Tibial nerve (tissue), 4 donors: ENCODE measurements at places on chromosomes 6 and 20.

DNA sequence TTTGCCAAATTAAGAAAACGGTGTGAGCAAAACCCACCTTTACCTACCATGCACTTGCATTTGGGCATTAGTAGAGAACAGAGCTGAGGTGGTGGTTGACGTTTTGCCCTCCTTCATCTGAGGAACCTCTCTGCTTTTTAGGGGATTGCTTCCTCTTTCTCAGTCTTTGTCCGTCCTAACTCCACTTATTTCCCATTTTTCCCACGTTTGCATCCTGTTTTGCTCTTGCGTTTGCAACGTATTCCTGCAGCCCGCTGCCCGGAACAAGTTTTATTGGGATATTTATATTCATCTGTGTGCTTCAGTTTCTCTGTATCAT lies 374 bp upstream of the SERINC1 start:
- DNase-seq: no peak

- DNase-seq: no peak
Measured at GRCh38 chr6:19052219-19052618, 665.1 kb downstream of the RNF144B start.

DNA sequence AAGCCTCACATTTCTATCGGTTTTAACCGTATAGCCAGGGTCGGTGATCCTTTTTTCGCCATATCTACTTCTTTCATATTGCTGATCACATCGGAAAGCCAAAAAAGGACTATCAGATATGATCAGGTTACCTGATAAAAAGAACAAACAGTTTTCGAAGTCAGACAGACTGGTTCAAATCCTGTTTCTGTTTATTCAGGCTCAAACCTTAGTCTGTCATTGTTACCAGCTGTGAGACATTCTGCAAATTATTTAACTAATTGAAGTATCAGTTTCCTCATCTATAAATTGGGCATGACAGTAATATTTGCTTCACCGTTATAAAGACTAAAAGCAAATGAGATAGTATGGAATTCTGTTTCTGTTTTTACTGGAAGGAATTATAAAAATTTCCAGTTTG lies 111.3 kb downstream of the TSHZ2 start:
- DNase-seq: no peak

GRCh38 chr20:53954723-53955658 lies 115.4 kb downstream of the BCAS1 start:
- no peak for DNase-seq

DNA sequence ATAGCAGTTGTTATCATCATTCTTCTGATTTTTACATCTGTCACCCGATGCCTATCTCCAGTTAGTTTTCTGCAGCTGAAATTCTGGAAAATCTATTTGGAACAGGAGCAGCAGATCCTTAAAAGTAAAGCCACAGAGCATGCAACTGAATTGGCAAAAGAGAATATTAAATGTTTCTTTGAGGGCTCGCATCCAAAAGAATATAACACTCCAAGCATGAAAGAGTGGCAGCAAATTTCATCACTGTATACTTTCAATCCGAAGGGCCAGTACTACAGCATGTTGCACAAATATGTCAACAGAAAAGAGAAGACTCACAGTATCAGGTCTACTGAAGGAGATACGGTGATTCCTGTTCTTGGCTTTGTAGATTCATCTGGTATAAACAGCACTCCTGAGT lies 2.1 kb downstream of the CALHM6 start:
- DNase-seq: no peak

GRCh38 chr6:50285735-50286134 lies 236.0 kb upstream of the DEFB112 start:
- no peak for DNase-seq

DNA sequence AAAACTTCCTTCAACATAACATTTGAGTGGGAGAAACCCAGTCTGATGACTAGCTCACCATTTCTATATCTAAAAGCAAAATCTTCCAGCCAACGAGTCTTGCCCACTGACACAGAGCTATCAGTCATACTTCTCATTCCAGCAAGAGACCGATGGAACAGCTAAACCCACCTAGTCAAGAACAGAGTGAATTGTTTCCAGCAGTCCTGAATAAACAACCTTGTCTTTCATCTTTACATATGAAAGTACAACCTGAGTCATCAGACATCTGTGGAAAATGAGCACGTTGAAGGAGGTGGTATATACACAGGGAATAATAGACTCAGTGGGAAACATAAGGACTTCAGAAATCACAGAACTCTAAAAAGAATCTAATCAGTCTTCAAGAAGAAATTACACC lies 23.8 kb downstream of the NRSN1 start:
- DNase-seq: no peak

DNA sequence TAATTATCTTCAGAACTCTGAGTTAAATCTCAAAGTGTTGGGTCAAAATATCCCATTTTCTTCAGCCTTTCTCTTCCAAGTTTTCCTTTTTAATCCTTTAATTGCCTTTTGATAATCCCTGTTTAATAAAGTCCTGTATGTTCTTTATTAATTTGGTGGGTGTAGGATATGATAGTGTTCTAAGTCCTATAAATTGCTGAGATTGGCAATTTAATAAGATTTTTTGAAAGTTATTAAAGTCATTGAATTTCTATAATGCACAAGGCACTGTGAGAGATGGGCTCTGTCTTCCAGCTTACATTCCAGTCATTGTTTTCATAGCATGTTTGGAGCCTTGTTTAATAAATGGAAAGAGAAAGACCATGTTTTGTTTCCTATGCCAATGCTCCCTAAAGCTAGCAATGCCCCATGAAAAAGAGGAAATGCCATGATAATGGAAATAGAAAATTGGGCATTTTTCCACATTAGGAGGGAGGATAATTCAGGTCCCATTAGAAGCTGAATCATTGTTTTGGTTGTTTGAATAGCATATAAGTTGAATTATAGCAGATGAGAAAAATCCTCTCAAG lies 404.8 kb downstream of the CD109 start:
- no peak for DNase-seq

DNA sequence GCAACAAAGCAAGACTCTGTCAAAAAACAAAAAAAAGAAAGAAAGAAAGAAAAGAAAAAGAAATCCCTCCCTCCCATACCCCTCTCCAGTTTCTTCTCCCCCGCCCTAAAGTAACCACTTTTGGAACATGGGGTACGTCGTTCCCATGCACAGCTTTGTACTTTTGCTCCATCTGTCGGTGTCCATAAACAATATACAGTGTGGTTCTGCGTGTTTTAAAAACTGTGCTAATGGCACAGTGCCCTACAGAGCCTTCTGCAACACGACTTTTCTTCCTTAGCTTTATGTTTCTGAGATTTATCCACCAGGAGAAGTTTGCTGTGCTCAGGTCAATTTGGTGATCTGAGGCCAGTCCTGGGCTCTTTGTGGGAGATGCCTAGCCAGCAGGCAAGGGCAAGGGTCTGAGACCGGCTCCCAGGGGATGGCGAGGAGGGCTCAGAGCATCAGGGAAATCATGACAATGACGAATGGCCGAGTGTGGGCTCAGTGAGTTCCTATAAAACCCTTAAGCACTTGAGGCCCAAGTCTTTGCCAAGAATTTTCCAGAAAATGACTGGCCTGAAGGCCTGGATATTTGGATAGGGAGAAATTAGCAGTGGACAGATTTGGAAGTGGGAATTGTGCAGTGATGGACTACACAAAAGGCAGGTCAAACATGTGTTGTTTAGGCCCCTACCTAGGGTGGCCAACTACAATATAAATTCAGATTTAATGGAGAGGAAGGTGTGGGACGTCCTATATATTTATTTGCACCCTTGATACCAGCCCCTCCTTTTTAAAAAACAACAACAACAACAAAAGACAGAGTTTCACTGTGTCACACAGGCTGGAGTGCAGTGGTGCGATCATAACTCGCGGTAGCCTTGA lies 1.9 kb upstream of the BCAS4 start:
- no peak for DNase-seq

DNA sequence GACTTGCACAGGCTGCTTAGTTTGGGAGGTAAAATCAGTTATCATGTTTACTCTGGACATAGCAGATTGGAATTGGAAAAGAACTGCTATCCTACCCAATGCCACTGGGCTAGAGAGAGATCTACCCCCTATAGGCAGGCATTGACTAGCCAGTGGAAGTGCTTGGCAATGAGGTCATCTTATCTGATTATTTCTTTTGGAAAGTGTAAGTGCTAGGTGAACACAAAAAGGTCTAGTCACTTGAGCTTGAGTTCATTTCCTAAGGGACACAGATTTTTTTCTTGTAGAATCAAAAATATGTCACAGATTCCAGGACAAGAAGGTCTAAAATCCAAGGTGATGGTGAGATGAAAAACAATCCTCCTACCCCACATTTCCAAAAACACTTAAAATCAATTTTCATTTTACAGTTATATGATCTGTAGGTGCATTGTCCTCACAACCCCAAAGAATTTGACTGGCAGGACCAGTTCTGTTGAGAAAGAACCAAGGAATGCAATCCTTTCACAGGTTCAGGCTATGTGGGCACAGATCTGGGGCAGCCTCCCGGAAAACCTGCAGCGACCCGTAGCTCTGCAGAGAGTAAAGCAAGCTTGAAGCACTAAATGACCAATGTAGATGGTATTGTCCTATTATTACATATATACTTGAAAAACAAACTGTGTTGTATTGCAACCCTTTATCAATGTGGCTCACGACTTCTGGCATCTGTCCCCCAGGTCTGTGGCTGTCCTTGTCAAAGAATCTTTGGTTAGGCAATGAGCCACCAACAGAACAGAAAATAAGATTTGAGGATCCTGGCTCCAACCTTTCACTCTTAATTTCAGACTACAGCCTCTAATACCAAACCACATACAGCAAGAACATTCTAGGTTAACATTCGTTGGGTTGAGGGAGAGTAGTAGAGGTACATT lies 67.3 kb upstream of the ADTRP start:
- no peak for DNase-seq

DNA sequence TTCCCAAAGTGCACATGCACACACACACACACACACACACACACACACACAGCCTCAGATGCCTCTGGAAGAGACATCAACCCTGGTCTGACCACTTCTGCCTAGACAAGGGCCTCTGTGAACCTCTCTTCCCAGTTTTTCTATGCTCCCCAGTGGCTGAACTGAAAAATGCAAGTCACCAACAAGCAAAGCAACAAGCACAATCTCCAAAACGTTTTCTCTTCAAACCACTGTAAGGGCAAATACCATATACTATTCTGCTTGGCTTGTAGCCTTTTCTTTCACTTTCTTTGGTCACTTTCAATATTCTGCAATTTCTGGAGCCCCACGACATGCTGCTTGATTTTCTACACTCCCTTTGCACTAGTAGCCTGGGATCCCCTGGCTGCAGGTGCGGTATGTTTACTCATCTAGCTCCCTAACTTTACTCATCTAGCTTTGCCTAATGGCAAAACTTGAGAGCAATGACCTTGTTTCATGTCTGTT lies 121.4 kb upstream of the DST start:
- DNase-seq: no peak

DNA sequence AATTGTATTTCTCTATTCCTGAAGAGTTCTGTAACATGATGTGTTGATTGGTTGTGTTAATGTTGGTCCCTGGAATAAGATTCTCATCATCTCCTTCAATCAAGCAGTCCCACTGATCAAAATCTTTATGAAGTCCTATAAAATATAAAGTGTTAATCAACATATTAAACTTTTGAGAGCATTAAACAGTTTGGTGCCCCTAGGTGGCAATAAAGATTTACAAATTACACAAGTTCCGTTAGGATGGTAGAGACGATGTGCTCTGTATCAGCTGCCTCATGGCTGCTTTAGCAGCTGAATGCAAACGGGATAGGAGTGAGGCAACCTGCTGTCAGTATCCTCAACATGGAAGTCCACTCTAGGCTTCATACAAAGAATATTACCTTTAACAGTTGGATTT lies 16.9 kb downstream of the TDRD6 start:
- DNase-seq: no peak

- no peak for DNase-seq
Measured at GRCh38 chr6:21527731-21528130, 65.8 kb upstream of the SOX4 start.

GRCh38 chr6:146990284-146990683 lies 213.9 kb upstream of the STXBP5 start:
- DNase-seq: no peak

- no peak for DNase-seq
Measured at GRCh38 chr6:144936764-144937163, 651.6 kb downstream of the UTRN start.

- no peak for DNase-seq
Measured at GRCh38 chr6:11734861-11735613, 43.6 kb downstream of the ADTRP start.

DNA sequence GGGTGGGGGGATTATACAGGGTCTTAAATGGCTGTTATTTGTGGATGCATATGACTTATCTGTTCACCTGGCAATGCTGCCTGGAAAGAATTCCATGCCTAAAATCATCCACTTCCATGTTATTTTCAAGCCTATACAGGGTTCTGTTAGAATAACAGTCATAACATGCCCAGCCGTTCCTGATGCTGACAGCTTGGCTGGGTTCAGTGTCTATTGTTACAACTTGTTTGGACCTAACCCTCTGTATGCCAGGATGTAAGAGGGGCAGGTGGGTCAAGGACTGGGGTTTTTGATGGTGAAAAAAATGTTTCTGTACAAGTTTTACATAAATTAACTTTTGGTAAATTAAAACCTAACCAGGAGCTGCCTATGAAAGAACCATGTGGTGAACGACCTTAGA lies 79.8 kb downstream of the GINS1 start:
- no peak for DNase-seq

GRCh38 chr20:35657271-35657670 lies 7.4 kb downstream of the CPNE1 start:
- DNase-seq: no peak

- DNase-seq: no peak
Measured at GRCh38 chr6:11292594-11293236, 60.2 kb upstream of the NEDD9 start.

DNA sequence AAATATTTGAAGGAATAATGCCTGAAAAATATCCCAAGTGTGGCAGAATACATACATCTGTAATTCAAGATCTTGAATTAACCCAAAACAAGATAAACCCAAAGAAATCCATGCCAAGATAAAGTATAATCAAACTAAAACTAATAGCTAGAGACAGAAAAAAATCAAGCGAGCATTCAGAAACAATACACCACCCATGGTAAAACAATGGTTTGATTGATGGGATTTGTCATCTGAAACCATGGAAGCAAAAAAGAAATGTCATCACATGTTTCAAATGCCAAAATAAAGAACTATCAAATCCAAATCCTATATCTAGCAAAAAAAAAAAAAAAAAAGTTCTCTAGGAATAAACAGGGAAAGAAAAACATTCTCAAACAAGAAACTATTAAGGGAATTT lies 5.1 kb upstream of the DEFB127 start:
- DNase-seq: no peak
